ENCODE measurements at places on chromosomes 5 and 9.

- DNase-seq = no peak
Measured at GRCh38 chr9:73121375-73121935, 30.2 kb upstream of the ANXA1 start.

GRCh38 chr5:87311405-87312279, 44.0 kb downstream of the RASA1 start:
- DNase-seq = no peak

- no peak for DNase-seq
Measured at GRCh38 chr9:86891091-86891490, 56.2 kb downstream of the GAS1 start.

DNA sequence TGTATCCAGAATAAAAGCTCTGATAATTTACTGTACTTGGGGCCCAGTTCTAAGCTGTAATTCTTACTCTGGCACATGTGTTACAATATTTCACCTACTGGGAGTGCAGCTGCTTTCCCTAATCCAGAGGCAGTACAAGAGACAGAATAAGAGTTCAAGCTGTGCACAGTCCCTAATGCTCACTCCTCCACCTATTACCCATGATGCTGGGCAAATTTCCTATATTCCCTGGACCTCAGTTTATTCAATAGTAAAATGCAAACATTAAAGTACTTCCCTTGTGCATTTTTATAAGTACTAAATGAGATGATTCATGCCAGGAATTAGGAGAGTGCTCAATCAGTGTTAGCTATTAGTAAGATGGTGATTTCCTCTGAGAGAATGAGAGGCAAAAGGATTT, 28.0 kb upstream of the TAF11L2 start:
- no peak for DNase-seq

GRCh38 chr9:130191749-130192120, 19.5 kb downstream of the NCS1 start:
- DNase-seq = no peak

DNA sequence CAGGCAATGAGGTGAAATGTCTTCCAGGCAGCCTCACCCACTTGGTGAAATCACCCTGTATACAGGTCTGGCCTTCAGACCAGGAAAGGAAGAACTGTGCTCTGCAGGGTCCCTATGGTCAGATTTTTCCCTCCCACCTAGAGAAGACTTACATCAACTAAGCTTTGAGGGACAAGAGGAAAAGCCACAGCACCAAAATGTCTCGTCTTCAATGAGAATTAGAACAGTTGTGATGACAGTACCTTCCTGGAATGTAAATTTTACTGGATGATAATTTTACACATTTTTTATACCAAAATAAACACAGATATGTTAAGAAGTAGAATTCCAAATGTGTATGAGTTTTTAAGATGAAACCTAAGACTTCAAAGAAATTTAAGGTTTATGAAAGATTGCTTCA, 283.9 kb downstream of the SPOCK1 start:
- DNase-seq = no peak

DNA sequence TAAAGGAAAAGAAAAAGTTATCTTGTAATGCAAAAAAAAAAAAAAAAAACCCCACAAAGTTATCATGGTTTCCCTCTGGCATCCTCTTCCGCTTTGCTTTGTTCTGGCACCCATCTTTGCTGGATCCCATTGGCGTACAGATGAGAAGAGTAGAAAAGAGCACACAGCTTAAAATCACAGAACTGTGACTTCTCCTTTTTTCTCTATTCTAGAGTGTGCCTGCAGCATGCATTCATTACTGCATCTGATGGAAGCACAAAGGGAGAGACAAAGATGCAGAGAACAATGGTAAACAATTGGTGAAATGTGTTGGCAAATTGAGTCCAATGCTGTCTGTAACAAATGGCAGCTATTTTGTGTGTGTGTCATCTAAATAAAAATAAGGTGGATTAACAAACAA, 440.8 kb upstream of the PIK3R1 start:
- DNase-seq = no peak

DNA sequence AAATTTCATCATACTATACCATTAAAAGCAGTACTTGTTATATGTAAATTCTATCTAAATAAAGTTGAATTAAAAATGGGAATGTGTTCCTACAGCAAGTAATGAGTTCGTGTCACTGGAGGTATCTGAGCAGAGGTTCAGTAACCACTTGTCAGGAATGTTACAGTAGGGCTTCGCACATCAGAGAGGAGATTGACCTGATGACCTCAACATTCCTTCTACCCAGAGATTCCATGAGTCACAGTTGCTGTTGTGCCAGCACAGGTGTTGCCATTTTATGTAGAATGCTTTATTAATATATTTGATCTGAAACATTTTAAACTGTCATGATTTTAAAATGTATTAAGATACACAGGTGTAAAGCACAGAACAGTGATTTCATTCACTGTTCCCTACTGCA, 60.3 kb downstream of the STX17 start:
- no peak for DNase-seq
